K562 (cell line): ENCODE measurements at places on chromosomes 11 and 22.

DNA sequence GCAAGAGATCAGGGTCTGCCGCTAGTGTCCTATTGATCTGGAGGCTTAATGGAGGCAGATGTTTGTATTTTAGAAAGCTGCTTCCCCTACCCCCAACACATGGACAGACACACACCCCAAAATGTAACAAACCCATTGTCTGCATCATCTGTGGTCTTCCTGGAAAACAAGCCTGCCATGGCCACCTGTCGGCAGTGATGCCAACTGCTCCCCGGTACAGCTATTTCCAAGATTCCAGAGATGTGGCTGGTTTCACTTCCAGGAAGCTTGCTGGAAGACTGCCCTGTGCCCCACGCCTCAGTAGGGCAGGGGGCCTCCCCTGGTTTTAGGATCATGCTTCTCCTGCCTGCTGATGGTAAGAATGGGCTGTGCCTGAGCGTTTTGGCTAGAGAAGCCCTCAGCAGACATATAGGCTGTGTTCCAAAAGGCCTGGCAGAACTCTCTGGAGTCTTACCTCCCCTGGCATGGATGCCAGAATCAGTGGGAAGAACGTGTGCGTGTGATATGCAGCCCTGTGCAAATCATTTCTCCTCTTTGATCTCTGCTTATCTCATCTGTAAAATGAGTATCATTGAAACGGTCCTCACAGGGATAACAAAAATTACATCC, 108.6 kb downstream of the FBXO7 start:
- DNase-seq = no peak

- no peak for DNase-seq
Measured at GRCh38 chr11:61826930-61827570, 1.1 kb upstream of the FADS2 start.

- peak; percentile 25 for DNase-seq
Measured at GRCh38 chr11:113387605-113388211, at the start of gene ANKK1. ANKK1 (plus strand) TSS chr11:113387779; CDS start chr11:113387885, 106 bp downstream.

DNA sequence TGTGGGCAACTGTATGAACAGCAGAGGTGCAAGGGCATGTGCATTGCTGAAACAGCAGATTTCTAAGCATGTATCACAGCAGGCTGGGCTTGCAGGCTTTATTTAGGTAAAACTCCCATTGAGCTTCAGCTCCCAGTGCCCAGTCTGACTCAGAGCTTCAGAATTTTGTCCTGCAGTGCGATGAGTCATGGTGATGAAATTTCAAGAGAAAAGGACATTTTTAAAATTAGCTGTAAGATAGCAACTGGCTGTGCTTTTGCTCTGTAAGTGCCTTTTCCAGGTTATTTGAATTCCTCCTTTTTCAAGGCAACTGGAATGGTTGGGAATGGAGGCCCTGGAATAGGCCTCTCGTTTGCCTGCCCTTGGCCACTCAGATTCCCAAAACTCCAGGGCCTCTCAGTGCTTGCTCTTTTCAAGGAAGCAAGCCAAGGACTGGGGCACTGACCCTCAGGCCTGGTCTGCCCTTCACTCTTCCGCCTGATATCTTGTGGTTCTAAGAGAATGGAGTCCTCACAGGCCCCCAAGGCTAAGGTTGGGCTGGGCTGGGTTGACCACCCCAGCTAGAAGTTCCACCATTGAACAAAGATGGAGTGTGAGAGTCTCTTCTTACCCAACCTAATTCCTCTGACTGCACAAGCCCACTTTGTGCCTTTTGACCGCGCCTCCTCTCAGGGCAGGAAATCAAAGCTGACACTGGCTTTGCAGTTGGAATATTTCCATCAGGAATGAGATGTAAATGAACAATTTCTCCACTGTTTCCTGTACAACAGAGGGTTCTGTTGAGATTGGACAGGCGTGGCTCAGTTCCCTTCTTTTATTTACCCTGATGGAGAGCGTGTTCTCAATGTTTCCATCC, 59.5 kb upstream of the PRSS23 start:
- peak; percentile 59 for DNase-seq

- peak; percentile 88 for DNase-seq
Measured at GRCh38 chr11:67372993-67373647, at the start of gene CLCF1. CLCF1 (minus strand) TSS chr11:67373598; CDS start chr11:67373539, 59 bp downstream.

DNA sequence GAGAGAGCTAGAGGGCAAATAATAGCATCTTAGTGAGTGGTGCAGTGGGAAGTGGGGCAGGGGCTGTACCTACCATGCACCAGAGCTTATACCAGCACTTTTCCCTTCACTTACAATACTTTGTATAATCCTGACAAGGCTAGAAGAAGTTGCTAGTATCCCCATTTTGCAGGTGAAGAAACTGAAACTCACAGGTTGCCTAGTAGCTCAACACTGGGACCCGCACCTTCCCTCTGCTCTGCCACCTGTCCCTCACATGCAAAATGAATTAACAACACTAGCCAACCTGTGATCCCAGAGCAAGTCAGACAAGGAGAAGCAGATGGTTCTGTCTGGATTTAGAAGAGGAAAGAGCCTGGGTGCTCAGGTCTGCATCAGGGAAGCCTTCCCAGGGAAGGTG, 510.4 kb downstream of the BUD13 start:
- DNase-seq = no peak
